ENCODE measurements at places on chromosomes 16 and 17.

- DNase-seq: no peak
These were observed 94.2 kb downstream of the CNTNAP4 start for GRCh38 chr16:76371441-76371840.

DNA sequence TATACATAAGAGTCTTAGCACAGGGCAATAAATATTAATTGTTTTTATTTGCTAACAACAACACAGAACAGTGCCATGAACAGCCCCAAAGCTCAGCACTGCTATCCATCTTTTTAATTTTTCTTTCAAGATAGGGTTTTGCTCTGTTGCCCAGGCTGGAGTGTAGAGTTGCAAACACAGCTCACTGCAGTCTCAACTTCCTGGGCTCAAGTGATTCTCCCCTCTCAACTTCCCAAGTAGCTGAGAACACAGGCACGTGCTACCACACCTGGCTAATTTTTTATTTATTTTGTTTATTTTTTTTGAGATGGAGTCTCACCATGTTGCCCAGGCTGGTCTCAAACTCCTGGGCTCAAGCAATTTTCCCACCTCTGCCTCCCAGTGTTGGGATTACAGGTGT lies 47.6 kb upstream of the AKAP1 start:
- DNase-seq: no peak

DNA sequence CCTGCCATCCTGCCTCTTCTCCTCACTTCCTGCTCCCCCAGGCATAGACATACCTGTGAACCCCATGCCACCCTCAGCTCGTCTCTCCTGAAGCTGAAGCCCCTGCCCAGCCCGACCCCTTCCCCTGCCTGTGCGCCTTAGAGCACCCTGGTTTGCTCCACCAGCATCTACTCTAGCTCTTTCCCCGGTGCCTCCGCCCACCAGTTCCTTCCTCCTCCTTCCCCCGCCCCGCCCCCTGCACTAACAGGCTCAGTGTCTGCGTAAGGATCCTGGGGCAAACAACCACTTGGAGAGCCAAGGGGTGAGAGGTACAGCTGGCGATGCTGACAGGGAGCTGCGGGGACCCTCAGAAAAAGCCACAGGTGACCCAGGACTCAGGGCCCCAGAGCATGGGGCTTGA lies 1.9 kb downstream of the GPR142 start:
- peak; percentile 75 for DNase-seq

- DNase-seq: no peak
These were observed 260.5 kb downstream of the CBLN1 start for GRCh38 chr16:49021136-49021535.

- DNase-seq: no peak
These were observed 11.5 kb downstream of the ATP2C2 start for GRCh38 chr16:84379709-84380362.

DNA sequence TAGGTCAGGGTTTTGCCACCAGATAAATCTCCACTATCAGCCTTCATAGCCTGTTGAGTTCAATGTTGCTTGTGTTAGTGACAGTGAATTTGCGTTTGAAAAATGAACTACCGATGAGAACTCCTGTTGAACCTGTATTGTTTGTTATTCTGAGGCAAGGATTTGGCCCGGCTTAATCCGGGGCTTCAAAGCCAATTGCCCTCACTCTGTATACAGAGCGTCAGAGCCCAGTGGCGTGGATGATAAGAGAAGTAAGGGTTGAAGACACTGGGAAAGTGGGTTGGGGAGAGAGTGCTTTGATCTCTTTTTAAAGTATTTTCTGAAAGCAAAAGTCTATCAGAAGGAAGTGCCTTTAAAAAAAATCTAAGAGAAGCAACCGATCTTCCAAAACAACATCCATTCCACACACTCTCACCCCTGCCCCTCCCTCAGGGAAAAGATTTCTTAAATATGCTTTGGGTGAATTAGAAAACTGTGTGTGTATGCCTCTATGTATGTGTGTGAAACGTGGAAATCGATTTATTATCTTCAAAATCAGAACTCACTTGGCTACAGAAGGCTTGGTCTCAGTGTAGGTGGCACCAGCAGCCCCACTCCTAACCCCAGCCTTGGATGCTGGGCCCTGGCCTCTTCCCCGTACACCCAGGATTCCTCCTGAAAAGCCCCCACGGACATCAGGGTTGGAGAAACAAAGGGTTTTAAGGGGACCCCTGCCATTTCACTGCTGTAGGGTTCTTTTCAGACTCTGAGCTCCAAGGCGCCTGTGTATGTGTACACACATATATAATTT lies 8.8 kb downstream of the TBX4 start:
- DNase-seq: no peak

- no peak for DNase-seq
These were observed 22.4 kb downstream of the SPNS2 start for GRCh38 chr17:4520894-4521600.

GRCh38 chr17:337453-337852 lies 15.2 kb downstream of the RPH3AL start:
- no peak for DNase-seq

GRCh38 chr17:65183736-65184135 lies 46.6 kb downstream of the RGS9 start:
- DNase-seq: no peak

- DNase-seq: no peak
These were observed 141.3 kb upstream of the CDH8 start for GRCh38 chr16:62177351-62178203.

DNA sequence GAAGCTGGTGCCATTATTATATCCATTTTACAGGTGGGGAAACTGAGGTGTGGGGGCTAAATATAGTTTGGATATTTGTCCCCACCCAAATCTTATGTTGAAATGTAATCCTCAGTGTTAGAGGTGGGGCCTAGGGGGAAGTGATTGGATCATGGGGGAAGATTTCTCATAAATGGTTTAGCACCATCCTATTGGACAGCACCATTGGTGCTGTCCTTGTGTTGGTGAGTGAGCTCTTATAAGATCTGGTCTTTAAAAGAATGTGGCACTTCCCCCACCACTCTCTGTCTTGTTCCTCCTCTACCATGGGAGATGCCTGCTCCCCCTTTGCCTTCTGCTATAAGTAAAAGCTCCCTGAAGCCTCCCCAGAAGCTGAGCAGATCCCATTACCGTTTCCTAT lies 119.8 kb upstream of the SEC14L1 start:
- DNase-seq: no peak

- DNase-seq: no peak
These were observed 936 bp upstream of the RASL10B start for GRCh38 chr17:35730400-35731005.

DNA sequence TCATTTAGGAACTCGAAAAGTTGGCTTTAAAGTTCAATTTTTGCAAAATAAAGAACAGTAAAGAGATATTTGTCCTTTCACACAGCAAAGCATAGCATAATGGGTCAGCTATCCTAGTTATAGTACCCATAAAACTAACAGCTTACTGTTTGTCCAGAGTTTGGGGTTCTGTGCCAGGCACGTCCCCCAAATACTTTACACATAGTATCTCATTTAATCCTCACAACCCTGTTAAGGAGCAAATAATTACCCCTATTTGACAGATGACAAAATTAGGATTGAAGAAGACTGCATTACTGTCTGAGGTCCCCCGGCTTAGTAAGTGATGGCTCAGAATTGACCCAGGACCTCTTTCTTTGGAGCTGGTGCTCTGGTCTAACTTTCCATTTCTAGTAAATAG lies 52.6 kb downstream of the MYO1D start:
- no peak for DNase-seq

DNA sequence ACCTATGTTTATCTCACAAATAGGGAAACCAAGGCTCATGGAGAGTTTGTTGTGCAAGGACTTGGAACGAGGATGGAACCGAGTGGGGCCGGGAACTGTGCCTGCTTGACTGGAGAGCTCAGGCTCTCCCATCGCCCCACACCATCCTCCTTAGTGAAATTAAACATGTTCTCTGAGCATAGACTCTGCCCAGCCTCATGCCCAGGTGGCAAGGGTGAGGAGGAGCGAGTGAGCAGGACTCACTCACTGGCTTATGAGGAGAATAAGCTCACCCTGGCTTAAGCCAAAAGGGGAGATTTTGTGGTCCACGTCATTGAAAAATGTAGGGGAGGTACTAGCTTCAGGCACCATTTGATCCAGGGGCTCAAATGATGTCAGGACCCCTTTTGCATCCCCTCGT lies 44.8 kb downstream of the NKD1 start:
- no peak for DNase-seq

- peak; percentile 11 for DNase-seq
These were observed 10.3 kb downstream of the NT5M start for GRCh38 chr17:17313350-17313991.

GRCh38 chr17:82560802-82561428 lies 41.4 kb downstream of the FOXK2 start:
- DNase-seq: no peak

DNA sequence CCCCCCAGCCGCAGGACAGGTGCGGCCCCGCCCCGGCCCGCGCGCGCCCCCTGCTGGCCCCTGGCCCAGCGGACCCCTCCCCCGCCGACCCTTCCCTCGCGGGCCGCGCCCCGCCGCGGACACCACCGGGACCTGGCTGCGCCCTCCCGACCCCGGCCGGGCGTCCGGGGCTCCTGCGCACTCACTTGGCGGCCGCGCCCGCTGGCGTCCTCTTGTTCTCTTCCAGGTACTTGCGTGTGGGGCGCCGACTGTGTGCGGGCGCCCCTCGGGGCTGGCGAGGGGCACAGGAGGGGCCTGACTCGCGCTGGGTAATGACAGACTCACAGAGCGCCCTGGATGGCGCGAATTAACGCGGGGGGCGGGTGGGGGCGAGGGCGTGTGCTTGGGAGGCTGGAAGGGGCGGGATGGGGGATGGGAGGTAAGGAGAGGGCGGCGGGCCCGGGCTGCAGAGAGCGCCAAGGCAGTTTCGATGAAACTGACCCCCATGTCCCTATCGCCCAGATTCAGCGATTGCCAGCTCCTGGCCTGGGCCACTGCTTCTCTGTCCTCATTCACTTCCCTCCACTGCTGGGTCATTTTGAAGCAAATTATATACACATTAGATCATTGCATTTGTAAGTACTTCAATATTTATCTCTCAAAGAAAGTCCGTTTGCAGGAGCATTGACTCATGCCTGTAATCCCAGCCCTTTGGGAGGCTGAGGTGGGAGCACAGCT lies 445 bp upstream of the DBNDD1 start:
- no peak for DNase-seq

DNA sequence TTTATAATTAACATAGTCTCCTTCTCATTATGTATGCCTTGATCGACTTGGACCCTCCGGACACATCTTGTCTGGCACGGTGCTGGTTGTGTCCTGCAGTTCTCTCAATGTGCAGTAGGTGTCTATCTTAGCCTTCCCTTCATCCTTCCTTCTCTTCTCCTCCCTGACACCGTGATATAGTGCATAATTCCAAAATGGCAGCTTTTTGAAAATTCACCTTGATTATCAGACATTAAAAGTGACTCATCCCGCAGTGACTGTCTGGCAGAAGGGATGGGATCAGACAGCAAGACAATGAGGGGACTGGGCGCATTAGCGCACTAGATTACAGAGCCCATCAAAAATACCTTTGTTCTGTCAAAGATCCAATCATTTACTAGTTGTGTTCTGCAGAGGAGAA lies 70.0 kb upstream of the PMFBP1 start:
- no peak for DNase-seq

- no peak for DNase-seq
These were observed 356.1 kb downstream of the CPPED1 start for GRCh38 chr16:12447556-12447955.

DNA sequence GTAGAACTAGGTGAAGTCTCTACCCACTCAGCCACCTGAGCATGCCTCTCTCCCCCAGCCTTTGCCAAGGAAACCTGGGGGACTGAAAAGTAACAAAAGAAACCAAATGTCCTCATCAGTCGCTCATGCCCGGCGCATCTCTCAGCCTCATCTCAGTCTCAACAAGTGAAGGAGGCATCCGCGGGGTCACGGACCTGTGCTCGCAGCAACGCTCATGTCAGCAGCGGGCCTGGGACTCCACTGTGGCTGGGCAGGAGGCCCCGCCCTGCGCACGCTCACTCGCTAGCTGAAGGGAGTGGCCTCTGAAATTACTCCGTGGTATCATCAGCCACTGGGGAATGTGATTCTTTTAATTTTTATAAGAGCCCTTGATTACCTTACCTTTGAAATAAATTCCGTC lies 31.3 kb downstream of the MAP1LC3B start:
- no peak for DNase-seq

Measured in AML-193 (cell line).